Adrenal gland (tissue), 19 donors: ENCODE measurements at places on chromosomes 7 and 10.

DNA sequence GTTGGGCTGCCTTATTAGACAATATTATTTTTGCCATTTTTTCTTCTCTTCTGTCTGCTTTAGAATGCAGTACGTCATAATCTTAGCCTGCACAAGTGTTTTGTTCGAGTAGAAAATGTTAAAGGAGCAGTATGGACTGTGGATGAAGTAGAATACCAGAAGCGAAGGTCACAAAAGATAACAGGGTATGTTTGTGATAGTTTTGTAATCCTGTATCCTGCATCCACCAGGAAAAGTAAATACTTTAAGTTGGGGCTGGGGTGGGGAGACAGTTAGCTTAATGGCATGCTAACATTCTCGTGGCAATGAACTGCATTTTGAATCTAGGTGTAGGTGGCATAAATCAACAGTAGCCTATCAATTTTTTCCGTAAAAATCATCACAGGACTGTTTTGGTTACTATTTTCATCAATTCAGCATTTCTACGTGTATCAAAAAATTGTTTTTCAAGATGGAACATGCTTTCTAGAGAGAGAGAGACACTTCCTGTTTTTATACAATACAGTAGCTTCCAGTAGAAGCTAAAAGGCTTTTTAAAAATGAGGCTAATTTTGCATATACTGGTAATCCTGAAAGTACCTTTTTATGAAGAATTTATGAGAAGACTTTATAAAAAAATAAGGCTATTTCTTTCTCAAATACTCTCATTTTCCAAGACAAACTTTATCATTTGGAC lies 247.5 kb downstream of the FOXP2 start:
- no peak for DNase-seq

DNA sequence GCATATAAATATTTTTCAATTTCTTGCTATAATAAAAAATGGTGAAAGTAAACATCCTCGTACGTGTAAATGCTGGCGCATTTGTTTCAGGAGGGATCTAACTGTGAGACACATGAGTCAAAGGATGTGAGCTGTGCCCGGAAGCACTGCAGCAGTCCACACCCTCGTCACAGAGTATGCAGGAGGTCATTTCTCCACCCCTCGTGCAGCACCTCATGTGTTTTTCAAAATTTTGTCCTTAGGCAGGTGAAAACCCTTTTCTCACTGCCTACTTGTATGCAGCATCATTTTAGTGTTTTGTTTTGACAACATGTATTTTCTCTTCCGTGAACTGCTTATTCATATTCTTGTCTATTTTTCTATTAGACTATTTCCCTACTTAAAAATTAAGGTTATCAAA lies 162.7 kb downstream of the AVL9 start:
- no peak for DNase-seq

GRCh38 chr10:94133239-94133638 lies 139.5 kb downstream of the PLCE1 start:
- DNase-seq = peak; percentile 69

DNA sequence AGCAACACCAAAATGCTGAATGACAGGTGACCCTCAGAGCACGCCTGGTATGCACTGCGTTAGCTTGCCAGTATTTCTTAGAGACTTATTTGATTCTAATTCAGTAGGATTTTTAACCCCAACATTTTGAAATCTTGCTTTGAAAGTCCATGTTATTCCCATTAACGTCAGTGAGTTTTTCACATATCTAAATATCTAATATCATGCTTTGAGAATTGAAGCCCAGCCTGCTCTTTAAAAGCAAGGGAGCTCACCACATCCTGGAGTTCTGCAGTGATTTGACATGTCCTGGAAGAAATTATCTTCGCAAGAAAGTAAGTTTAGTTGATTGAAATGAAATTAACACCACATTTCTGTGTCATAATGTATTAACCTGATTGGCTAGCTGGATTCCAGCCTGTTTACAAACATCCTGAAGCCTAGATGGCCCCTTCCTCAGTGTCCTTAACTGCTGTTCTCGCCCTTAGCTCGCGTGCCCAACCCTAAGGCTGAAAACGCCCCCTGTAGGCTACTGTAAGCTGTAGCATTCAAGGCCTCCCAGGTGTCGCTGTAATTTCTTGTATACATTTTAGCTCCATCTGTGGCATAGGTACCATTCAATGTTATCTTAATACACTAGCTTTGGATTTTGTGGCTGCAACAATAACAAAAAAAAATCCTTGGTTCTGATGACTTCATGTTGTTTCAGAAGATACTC lies 191.5 kb downstream of the MGMT start:
- DNase-seq = no peak

GRCh38 chr10:70403483-70404035 lies 386 bp upstream of the EIF4EBP2 start:
- no peak for DNase-seq
